ENCODE measurements at places on chromosomes 5 and 9. TPM values are rescaled to one million over a fixed set of nuclear protein-coding genes. Genes with fewer than 3 reads are reported as not detected.

DNA sequence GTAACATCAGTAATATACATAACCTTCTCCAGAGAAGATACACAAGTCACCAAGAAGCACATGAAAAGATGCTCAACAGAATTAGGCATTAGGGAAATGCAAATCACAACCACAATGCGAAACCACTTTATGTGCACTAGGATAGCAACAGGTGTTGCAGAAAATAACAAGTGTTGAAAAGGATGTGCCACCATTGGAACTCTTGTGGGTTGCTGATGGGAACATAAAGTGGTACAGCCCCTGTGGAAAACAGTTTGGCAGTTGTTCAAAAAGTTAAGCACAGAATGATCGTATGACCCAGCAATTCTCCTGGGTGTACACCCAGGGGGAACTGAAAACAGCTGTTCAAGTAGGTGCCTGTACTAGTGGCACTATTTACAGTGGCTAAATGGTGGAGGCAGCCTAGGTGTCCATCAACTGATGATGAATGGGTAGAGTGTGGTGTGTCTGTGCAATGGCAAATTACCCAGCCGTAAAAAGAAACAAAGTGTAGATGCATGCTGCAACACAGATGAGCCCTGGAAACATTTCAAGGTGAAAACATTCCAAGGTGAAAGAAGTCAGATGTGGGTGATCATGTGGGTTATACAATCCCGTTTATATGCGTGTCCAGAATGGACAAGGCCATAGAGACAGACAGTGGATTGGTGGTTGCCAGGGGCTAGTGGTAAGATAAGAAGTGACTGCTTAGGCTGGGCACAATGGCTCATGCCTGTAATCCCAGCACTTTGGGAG, 27.2 kb downstream of the CCDC69 start:
- peak overlapping the region; percentile 86 for H3K27ac ChIP-seq
- no peaks in the 10 kb centered on the region for H3K27me3 ChIP-seq
- H3K36me3 ChIP-seq = no peaks in the 10 kb centered on the region
- H3K4me3 ChIP-seq = no peak overlapping the region

- no peaks in the 10 kb centered on the region for H3K27me3 ChIP-seq
- H3K36me3 ChIP-seq = no peaks in the 10 kb centered on the region
- H3K4me1 ChIP-seq = no peaks in the 10 kb centered on the region
- DNase-seq = no peak
Observed at GRCh38 chr5:89712134-89712700, 697.3 kb downstream of the CETN3 start.

GRCh38 chr5:181045316-181045715, 5.2 kb downstream of the BTNL9 start:
- H3K36me3 ChIP-seq = no peaks in the 10 kb centered on the region
- H3K4me1 ChIP-seq = no peaks in the 10 kb centered on the region
- H3K4me3 ChIP-seq = no peak overlapping the region
- no peak for DNase-seq
- peaks cover 15% of the 10 kb centered on the region for H3K27me3 ChIP-seq

Gene PAEP
- total RNA-seq = not detected

GRCh38 chr9:70410368-70410767, 4.1 kb downstream of the KLF9 start:
- no peaks in the 10 kb centered on the region for H3K27me3 ChIP-seq
- peak overlapping the region; percentile 98 for H3K4me3 ChIP-seq
- no peak for DNase-seq
- peak overlapping the region; percentile 99 for H3K27ac ChIP-seq
- no peaks in the 10 kb centered on the region for H3K36me3 ChIP-seq
